ENCODE measurements at places on chromosomes 7 and 10.

DNA sequence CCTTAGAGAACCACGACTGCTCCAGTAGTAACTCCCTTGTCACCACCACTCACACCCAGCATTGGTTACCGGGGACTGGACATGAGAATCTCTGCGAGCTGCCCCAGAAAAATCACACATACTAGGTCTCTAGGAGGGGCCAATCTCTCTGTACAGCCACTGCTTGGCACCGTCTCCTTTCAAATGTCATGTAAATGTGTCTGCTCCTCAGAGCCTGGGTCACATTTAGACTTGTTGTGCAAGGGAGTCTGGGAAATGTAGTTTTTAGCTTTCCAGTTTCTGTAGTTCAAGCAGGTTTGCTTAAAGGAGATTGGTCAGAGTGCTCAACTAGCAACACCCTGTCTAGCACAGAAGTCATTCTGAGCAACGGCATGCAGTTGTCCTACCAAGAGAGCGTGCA, 60.0 kb downstream of the CHN2 start:
- DNase-seq = peak; percentile 37

GRCh38 chr7:96388620-96389383, 66.9 kb upstream of the SLC25A13 start:
- no peak for DNase-seq

- DNase-seq = peak; percentile 34
These were observed 56.7 kb downstream of the IDE start for GRCh38 chr10:92517034-92517655.

- no peak for DNase-seq
These were observed 2.9 kb downstream of the ADGRA1 start for GRCh38 chr10:133090654-133091053.

DNA sequence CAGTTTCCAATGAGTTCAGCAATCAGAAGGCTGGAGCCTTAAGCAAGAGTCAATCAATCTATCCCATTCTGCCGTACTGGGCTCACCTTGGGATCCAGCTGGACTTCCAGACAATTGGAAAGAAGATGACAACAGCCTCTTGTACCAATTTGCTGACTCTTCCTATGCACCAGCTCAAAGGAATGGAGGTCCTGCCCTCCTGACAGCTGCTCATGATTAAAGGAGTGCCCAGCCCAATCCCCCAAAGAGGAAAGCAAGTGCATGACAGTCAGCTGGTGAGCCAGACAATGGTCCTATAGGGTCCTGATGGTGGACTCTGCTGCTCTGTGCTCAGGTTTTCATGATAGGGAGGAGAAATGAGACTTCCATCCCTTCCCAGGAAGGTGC, 25.1 kb downstream of the VSTM4 start:
- DNase-seq = no peak

DNA sequence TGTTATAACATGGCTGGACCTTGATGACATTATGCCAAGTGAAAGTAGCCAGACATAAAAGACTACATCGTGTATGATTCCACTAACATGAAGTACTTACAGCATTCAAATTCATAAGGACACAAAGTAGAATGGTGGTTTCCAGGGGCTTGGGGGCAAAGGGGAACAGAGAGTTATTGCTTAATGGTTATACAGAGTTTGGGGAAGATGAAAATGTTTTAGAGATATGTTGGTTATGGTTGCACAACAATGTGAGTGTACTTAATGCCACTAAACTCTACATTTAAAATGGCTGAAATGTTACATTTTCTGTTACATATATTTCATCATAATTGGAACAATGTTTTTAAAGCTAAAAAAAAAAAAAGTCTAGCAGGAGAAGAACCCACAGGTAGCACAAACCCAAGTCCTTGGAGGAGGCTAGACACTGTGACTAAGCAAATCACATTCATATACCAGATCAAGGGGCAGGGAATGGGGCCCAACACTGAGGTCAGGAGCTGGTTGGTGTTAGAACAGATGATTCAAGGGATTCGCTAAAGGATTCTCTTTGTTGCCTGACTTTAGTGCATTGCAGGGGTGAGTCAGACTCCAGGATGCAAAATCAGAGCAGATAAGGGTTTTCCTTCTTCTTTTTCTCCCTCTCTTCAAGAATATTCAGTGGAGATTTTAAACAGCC, 25.1 kb upstream of the AOAH start:
- DNase-seq = no peak

DNA sequence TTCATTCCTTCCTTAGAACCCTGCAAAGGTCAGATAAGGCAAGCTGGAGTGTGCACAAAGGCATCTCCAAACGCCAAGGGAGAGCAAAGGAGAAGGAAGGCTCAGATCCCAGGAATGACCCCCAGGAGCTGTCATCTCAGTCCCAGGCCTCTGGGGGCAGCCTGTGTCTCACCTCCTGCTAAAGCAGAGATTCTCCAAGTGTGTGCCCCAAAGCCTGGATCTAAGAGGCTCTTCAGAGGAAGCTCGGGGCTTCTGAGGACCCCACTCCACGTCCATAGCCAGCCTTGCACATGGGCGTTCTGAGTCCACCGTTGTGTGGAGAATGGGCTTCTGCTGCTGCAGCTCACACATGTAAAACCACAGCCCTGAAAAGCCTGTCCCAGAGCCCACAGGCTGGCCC, 5.1 kb upstream of the GRID1 start:
- peak; percentile 49 for DNase-seq

DNA sequence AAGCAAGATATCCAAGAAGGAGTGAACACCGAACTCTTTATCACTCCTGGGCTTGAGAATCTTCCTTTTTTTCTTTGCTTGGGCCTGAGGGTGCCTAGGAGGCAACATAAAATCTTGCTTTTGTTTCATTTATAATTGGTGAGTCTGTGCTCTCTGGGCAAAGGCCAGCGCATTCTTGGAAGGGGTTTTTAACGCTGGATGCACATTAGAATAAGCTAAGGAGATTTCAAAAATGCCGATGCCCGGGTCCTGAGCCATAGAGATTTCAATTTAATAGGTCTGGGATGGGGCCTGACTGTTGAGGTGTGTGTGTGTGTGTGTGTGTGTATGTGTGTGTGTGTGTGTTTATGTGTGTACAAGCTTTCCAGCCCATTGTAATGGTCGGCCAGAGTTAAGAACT, 62.0 kb upstream of the SORCS3 start:
- DNase-seq = no peak

DNA sequence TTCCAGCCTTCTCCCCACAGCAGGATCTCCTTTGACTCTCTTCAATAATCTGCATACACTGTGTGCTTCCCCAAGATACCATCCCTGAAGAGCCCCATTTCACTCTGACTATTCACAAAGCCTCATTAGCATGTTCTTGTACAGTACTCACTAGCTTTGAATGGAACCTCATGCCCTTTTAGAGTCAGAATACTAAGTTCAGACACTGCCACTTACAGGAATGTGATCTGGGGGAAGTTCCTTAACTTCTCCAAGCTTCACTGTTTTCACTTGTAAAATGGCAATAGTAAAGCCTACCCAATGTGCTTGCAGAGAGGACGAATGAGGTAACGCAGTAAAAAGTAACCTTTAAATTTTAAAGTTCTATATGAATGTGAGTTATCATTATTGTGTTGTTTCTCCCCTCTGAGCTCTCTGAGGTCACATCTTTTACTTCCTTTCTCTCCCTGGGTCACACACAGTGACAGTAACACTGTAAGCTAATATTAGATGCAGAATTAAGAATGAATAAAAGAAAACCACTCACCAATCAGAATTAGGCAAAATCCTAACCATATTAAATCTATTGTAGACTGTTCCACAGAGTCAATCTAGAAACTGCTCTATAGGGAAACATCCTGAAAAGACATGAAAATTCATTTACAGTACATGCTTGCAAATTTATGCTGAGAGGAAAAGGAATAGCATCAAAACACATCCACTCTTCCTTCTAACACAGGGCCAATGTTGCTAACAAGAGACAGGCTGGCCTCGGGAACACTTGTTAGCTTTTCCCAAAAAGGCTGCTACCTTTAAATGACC, 64.2 kb upstream of the IL6 start:
- DNase-seq = no peak

GRCh38 chr7:131045526-131045925, 282.1 kb upstream of the MKLN1 start:
- no peak for DNase-seq

DNA sequence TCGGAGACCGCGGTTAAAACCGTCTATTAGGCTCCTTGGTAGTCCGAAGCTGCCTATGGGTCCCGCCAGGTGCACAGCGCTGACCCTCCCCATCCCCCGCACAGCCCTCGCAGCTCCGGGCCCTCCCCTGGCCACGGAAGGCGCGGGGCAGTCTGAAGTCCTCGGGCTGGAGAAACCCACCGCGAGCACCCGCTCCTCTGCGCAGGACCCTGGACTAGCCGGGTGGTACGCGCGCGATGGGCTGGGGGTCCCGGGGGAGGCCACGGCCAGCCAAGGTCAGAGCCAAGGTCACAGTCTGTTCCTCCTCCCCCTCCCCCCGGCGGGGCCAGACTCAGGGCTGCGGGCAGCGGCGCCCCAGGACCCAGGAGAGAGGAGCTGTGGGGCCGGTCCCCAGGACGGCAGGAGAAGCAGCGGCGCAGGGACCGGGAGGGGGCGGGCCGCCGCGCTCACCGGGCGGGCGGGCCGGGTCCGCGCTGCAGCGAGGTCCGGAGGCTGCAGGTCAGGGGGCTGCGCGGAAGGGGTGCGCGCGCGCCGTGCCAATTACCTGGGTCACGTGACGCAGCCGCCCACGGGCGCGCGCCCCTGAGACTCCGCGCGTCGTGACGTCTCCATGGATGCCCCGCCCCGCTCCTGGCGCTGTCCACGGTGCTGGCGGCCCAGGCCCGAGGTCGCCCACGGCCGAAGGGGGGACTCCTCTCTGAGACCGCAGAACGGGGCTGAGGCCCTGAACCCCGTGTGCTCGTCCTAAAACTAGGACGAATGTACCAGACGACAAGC, at the start of gene OGDHL:
Gene OGDHL, minus strand, starts transcription at position 535 of the 777 bp plus-strand sequence. CDS start 3,731 bp downstream, outside the sequence.
- peak; percentile 69 for DNase-seq

DNA sequence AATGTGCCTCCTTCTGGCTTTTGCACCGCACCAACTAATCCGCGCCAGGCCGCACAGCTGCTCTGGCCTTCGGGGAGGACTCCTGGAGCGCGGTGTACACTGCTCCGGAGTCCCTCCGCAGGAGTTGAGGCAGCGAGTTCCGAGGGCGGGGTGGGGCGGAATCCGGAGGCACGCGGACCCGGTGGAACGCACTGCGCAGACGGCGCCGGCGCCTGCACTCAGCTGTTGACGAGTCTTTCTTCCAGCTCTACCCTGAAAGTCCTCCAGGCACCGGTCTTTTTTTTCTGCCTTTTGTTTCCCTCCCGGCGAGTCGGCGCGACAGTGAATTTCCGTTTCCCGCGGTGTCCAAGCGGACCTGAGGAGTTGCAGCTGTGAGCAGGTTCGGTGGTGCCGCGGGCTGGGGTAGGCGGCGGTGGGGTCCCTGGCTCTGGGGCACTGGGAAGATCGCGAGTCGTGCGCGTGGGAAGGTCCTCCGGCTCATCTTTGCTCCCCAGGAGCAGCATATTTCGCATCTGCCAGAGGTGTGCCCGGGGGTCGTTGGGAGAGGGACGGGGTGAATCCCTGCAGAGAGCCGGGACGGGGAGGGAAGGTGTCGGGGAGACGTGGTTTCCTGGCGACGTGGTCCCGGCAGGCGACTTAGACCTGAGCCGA, 44.1 kb downstream of the SFTPD start:
- DNase-seq = no peak

DNA sequence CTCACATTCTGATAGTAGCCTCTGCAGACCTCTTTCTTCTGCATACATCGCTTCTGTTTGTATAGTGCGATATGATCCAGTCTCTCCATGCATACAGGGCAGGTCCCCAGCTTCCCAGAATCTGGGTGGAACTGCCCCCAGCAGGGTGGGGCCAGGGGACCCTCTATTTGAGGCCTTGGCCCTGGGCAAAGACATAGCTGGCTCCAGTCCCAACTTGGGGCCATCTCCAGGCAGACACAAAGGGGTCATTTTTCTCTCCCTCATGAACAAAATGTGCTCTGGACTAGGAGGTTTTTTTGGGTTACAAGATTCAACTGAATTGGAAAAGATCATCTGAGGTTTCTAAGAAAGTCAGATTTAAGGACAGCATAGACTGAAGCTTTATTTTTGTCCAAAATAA, 21.1 kb upstream of the HSPA12A start:
- no peak for DNase-seq

GRCh38 chr7:26329520-26330255, 38.0 kb downstream of the SNX10 start:
- no peak for DNase-seq

DNA sequence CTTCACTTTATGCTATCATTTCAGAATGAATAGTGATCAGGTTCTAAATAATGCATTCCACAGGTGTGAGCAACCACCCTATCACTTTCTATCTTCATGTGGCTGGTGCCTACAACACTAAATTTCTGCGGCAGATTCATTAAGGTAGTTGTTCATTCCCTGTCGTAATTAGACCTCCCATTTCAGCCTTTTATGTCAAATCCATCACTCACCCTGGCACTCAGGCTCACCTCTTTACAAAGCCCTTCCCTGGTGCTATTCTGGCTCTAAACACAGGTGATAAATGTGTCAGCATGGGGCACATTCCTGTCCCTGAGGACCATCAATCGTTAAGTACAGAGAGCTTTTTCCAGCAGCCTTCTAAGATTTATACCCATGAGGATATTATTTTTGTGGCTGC, 300.0 kb upstream of the C7orf33 start:
- DNase-seq = no peak

DNA sequence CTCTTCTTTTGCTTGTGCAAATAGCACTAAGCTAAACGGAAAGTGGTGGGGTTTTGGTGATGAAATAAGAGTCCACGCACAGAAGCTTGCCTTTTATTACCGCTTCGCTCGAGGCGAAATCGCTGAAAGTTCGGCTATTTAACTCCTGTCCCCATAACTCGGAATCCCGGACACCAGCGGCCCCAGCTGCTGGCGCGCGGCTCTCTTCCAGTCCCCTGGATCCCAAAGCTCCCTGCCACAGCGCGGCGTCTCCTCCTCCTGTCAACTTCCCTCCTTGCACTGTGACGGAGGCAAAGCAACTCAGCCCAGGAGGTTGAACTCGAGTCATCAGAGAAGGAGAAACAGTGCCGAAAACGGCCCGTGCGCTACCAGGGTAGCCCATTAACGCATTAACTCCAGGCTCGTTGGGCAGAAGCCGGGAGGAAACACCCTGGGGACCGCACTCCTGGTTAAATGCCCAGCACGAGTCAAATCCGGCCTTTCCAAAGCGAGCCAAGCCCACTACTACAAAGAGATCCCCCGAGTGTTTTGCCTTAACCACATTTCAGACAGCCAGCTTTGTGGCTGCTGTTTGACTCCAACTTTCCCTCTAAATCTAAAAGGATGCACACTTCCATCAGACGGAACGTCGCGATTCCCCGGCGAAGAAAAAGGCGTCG, 1.3 kb downstream of the SEMA3D start:
- DNase-seq = peak; percentile 58

DNA sequence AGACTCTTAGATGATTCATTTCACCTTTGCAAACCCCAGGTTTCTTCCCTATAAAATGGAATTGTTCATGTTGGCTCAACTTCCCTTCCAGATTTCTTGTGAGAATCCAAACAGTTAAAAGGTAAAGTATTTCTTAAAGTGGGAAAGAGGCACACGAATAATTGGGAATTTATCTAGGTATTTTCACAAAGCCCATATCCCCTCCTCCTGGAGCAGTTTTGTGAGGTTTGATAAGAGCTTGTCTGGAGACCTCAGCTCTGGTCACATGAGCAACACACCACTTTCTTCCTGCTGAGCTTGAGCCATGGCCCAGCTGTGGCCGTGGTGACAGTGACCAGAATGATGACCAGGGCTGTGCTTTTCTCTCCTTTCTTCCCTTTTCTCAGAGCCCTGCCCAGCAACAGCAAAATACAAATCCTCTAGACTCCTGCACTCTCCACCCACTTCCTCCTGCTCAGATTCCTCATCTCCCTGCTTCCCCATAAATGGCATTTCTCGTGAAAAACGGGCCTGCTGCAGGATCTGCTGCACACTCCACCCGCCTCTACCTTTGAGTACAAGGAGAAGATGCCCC, 87.7 kb downstream of the PIK3CG start:
- no peak for DNase-seq

Measured in HuH-7 (cell line).